ENCODE measurements at places on chromosomes 12 and 14.

- no peak for DNase-seq
Measured at GRCh38 chr14:94906991-94907587, 137.2 kb upstream of the GSC start.

GRCh38 chr12:3313675-3314663 is 177.0 kb upstream of the PRMT8 start:
- no peak for DNase-seq

DNA sequence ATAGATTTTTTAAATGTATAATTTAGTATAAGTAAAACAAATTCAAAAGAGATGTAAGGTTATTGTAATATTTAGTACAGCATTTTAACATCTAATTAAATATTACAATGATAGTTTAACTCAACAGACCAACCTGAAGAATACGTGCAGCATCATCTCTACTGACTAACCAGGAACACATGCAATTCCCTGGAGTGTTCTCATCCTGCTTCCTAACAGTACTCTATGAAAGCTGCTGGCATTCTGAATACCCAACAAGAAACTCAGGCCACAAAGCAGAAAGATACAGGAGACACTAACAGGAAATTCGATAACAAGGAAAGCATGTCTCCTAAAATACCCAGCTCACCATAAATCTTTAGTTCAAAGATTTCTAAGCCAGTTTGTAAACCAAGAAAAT is 58.3 kb downstream of the CEP83 start:
- DNase-seq = no peak

GRCh38 chr12:20560935-20561334 is 134.2 kb upstream of the SLCO1C1 start:
- no peak for DNase-seq

DNA sequence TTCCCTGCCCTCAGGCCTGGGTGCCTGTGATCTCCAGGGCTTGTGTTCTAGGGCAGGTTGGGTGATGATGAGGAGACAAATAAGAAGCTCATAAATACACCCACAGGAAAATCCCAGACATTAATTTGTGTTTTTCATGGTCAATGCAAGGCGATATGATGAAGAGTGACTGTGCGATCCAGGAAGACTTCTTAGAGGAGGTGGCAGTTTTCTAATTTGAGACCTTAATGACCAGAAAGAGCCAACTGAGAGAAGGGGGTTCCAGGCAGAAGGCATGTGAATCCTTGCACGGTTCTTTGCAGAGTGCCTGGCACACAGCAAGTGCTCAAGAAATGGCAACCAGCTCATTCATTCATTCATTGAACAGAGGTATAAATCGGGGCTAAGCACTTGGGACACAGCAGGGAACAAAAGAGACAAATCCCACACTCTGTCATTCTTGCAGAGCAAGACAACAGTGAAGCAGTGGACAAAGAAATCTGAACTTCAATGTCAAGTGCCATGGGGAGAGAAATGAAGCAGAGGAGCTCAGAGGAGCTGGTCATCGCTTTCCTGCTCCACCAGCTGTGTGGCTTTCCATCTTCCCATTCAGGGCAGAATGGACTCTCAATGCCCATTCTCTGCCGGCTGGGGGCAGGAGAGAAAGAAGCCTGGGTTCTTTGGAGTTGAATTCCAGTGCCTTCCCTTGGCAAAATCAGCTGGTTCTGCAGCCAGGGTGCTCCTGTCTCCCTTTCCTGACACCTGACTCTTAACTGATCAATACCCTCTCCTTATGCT is 128.3 kb downstream of the AACS start:
- no peak for DNase-seq

DNA sequence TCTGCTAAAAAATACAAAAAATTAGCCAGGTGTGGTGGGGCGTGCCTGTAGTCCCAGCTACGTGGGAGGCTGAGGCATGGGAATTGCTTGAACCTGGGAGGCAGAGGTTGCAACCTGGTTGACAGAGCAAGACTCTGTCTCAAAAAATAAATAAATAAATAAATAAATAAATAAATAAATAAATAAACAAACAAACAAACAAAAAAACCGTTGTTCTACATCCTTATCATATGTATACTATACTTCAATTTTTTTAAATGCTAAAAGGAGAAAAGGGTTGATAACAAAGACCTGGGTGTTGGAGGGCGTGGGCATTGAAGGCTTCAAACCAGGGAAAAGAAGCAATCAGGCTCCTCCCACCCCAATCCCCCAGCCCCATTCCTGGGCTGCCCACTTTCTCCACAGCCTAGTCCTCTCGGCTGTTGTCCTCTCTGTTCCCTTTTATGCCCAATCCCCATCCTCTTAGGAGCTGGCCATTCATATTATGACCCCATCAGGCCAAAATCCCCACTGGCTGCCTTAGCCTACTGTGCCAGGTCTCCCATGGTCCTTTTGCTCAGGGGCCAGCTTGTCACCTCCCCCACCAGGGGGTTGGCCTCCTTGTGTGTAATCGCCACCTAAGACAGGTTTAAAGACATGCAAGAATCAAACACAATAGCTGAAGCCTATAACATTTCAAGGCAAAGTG is 30.2 kb downstream of the CLMN start:
- DNase-seq = no peak

GRCh38 chr12:117052386-117053049 is 46.7 kb downstream of the TESC start:
- DNase-seq = no peak

- DNase-seq = no peak
Measured at GRCh38 chr14:24960816-24961215, 89.1 kb downstream of the STXBP6 start.
